Kidney epithelial cell (primary cell): ENCODE measurements at places on chromosomes 1 and 21. TPM values are rescaled to one million over a fixed set of nuclear protein-coding genes. Genes with fewer than 3 reads are reported as not detected.

DNA sequence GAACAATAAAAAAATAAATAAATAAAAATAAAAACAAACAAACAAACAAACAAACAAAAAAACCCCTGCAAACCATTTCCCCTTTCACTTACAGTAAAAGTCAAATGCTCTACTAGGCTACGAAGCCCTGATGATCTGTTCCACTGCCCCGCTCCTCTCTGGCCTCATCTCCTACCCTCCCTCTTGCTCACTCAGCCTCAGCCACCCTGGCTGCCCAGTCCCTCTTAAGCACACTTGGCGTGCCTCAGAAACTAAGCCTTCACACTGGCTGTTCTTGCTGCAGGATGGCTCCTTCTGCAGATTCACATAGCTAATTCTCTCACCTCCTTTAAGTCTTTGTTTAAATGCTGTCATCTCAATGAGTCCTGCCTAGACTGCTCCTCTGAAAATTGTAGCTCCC is 30.8 kb upstream of the UHMK1 start:
- DNase-seq = no peak

GRCh38 chr1:75097654-75098053 is 36.5 kb upstream of the LHX8 start:
- no peak for DNase-seq

DNA sequence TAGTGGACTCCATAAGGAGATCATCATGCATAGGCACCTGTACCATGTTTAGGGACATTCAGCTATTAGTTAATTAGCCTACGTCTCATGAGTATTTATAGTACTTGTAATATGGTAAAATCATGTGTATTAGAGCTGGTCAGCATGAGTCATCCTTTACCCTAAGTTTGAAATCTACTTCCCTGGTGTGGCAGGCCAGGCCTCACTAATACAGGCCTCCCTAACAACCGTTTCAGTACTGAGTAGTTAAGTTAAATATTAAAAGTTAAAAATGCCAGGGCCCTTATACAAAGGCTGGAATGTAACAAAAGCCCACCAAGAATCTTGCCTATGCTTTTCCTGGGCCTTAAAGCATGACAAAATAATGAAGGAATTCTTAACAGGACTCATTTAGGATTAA is 356.3 kb upstream of the DPYD start:
- peak; percentile 69 for DNase-seq

- DNase-seq = no peak
These were observed 53.9 kb upstream of the RBM15 start for GRCh38 chr1:110285316-110285715.

DNA sequence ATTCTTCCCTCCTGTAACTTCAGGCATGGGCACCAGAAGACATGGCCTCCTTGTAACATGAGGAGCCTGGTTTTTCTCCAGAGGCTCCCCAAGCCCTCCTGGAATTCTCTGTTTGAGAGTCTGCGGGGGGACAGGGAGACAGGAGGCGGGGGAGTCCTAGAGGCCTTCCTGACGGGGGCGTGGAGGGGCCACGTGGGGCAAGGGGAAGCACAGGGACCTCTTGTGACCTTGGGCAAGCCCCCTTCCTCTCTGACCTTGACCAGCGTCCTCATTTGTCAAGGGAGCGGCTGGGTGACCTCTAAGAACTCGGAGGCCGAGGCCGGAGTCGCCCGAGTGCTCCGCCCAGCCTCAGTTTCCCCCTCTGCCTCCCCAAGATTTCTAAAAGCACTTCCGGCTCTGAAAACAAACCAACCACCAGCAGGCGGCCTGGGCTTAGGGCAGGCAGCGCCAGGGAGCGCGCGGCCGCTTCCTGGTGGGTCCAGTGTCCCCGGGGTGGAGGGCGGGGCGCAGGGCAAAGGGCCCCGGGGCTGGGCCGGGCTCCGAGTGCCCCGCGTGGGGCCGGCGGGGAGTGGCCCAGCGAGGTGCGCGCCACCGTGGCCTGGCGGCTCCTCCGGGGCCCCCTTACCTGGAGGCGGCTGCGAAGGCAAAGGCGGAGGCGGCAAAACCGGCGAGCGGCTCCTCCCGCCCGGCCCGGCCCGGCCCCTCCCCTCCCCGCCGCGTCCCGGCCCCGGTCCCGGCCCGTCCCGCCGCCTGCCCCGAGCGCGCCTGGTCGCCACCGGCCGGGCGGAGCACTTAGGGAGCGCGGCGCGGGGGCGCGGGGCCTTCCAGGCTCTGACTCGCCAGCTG is at the start of gene TMCO4:
TSS of gene TMCO4 (minus strand) at position 687 of the 846 bp plus-strand sequence. CDS start 19,158 bp downstream, outside the sequence.
- DNase-seq = no peak

DNA sequence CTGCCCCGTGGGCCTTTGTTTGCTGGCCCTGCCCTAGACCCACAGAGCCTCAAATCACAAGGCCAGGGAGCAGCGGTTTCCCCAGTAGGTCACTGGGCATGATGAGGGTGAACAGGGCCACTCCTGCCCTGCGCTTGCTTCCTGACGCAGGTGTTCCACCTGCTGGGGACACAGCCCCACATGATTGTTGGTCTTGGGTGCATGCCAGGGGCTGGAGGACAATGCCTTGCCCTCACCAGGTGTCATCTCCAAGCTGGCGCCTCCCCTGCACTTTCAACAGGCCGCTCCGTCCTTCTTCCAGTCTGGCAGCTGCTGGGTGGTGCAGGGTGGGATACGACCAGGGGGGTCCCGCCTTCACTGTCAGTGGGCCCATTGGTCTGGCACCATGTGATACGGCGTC is 24.3 kb downstream of the IL10RB start:
- no peak for DNase-seq

DNA sequence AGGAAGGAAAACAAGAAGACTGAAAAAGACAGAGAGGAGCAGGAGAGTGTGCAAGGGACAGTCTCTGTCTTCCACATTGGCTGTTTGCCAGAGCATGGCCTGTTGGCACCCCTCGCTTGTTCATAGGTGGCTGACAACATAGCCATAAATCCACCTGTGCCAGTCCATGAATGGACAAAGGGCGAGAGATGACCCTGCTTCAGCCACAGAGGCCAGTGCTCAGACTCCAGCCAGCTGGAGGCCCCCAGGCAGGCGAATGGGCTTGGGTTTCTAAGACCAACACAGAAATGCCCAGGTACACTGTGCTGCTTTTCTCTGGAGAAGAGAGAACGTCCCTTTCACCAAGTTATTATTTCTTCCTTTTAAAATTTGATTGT is 60.6 kb downstream of the RIPK4 start:
- no peak for DNase-seq

NKAIN1 gene
- total RNA-seq = 2.7 and 4.4 TPM in 2 replicates

SPRR3 gene
- 1.1 TPM in 1 of 2 replicates, not detected in the other for total RNA-seq

HES3 gene
- not detected in 2 replicates for total RNA-seq

CFAP141 gene
- not detected in 2 replicates for total RNA-seq

SLC44A5 gene
- total RNA-seq = 3.7 and 4.4 TPM in 2 replicates
